ENCODE measurements at places on chromosomes 5 and 9.
A peak's percentile ranks its signal among the peaks of the same experiment; 100 is the strongest.

DNA sequence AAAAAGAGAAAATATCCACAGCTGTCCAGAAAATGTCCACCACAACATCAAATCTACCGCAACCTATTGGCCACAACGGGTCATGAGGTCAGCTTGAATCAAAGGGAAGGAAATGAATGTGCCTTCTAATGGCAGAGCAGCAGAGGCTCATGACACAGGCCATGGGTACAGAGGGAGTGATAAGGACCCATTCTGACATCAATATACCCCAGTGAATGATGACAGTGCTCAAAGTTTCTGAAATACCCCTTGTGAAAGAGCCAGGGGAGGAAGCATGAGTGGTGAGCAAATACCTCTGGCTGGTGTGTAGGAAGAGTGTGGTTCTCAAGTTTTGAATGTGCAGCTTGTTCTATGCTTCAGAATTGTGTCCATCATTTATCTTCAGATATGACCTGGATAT, 348.2 kb downstream of the IRX1 start:
- no peak for DNase-seq

DNA sequence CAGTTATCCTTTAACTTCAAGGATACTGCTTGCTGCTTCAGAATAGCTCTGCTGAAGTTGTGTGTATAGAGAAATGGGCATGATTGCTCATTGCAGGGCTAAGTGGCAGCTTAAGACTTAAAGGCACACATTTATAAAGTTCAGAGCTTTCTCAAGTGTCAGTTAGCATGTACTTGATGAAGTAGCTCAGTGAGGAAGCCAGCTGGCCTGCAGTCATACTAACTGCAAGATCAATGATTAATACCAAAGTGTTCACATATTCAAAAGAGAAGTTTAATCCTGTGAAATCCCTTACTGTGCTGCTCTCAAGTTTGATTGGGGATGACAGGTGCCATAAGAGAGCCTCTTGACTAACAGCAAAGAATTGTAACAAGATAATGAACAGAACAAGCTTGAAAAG, 483.4 kb upstream of the NUDT12 start:
- no peak for DNase-seq

DNA sequence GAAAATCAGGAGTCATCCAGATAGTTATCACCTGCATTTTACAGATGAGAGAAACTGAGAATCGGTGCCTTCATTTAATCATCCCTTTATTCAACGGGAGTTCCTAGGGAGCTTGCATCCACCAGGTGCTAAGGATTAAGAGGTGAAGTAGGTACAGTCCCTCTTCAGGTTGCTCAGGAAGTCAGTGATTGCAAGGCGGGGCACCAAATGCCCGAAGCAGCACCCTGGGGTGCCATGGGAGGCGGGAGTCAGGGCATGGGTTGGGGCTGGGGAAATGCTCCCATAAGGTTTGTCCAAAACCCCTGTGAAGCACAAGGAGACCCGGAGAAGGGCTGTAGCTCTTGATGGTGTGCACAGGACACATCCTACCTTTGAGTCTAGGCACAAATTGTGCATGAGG, 98.8 kb upstream of the KLF4 start:
- DNase-seq = peak; percentile 59

DNA sequence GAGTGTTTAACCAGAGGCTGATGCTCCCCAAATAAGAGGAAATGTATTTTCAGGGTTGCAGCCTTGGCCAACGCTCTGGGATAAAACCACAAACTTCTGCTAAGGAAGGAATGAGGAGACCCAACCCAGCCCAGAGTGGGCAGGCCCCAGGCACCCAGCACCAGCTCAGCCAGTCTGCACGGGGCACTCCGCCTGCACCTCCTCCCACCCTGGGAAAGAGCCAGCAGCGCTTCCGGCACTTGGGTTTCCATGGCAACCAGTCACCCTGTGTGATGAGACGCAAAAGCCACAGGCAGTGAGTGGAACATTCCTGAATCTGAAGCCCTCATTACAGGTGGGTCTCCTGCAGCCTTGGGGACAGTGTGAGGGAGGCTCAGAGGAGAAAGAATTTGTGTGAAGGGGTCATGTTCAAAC, 85.2 kb upstream of the ZBTB43 start:
- DNase-seq = peak; percentile 81

GRCh38 chr9:69571032-69571431, 101.1 kb downstream of the APBA1 start:
- no peak for DNase-seq

GRCh38 chr5:150540615-150541396, 32.9 kb downstream of the NDST1 start:
- DNase-seq = no peak

GRCh38 chr5:66224274-66224673, 80.2 kb downstream of the SREK1 start:
- peak; percentile 58 for DNase-seq

DNA sequence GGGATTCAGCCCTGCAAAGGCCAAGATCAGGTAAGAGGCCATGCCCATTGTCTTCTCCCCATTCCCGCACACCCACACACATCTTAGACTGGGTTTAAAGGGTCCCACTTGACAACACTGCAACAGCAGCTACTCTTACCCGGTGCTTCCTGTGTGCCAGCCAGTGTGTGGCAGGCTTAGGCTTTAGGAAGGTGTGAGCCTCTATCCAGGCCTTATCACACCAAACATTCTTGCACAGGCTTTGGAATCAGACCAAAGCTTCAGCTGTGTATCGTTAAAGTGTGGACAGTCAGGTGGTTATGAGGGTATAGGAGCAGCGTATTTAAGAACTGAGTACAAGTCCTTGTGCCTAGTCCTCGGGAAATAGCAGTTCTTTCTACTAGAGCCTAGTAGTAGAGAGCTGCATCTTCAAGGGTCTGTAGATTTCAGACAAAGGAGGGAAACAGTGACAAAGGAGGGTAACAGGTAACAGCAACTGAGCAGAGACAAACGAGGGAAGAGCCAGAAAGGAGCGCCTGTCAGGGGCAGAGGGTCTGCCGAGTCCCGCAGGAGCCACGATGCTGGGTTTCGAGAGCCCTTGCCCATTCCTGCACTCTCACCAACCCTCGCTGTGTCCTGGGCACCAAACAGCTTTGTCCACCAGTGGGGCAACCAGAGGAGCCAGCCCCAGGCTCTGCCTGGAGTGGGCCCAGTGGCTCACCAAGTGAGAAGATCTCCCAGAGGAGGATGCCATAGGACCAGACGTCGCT, 30.9 kb downstream of the CSF1R start:
- no peak for DNase-seq

DNA sequence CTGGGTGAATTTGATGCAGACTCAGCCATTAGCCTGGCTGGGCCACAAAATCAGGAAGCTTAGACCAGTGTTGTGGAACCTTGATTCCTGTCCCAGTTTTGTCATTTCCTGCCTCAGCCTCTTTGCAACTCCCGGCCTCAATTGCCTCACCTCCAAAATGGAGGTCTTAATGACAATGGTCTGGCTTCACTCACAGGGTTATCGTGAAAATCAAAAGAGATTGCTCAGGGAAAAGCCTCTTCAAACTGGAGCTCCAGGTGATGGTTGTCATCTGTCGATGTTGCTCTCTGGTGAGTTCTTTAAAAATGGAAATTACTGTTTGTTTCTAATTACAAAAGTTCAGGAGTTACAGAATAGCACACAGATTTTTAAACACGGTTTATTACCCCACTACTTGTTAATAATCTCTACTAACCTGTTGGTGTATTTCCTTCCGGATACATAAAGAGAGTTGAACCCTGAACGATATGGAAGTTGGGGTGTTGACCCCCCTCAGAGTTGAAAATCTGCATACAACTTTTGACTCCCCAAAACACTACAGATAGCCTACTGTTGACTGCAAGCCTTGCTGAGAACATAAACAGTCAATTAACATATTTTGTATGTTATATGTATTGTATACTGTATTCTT, 109.9 kb upstream of the CPEB4 start:
- no peak for DNase-seq

DNA sequence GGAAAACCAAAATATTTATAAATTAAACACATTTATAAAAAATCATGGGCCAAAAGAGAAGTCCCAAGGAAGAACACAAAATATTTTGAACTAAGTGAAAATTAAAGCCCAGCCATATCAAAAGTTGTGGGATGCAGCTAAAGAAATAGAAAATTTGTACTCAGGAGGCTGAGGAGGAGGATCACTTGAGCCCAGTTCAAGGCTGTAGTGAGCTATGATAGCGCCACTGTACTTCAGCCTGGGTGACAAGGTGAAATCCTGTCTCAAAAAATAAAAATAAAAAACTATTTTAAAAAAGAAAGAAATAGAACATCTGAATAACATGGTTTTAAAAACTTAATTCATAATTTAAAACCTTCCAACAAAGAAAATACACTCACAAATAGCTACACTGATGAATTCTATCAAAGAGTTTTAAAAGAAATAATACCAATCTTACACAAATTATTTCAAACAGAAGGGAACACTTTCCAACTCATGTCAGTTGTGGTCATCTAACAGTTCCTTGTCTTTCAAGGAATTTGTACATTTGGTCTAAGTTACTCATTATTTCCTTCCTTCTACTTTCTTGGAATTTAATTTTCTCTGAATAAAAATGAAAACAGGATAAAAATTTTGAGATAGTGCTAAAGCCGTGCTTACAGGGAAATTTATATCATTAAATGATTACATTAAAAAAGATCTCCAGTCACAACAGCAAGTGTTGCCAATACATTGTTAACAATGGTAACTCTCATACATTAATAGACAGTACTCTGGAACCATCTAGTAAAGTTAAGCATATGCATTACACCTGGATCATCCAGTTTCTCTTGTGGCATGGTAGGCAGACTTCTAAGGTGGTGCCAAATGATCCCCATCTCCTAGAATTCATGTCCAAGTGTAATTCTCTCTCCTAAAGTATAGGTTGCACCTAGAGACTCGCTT, 17.8 kb downstream of the PTBP3 start:
- DNase-seq = no peak

DNA sequence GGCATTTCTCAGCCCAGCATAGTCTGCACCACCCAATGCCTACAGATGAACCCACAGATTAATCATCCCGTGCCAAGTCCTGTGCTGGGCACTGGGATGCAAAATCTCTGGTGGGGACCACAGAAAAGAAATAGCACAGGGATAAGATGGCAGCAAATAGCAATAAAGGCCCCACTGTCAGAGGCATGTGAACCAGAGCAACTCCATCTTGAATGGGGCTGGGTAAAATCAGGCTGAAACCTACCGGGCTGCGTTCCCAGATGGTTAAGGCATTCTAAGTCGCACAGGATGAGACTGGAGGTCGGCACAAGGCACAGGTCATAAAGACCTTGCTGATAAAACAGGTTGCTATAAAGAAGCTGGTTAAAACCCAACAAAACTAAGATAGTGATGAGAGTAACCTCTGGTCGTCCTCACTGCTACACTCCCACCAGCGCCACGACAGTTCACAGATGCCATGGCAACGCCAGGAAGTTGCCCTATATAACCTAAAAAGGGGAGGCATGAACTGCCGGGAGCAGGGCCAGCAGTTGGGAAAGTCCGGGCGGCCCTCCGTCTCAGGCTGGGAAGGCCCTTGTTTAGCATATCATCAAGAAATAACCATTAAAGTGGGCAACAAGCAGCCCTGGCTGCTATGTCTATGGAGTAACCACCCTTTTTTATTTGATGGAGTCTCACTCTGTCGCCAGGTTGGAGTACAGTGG, 65.2 kb downstream of the C9orf50 start:
- DNase-seq = no peak

- DNase-seq = no peak
Observed at GRCh38 chr9:87096506-87096905, 149.2 kb upstream of the GAS1 start.

GRCh38 chr5:116437922-116438578, 136.6 kb downstream of the SEMA6A start:
- DNase-seq = peak; percentile 84

- DNase-seq = no peak
Observed at GRCh38 chr5:181282874-181283273, 21.9 kb upstream of the TRIM52 start.

Data from NCI-H69 (cell line).